ENCODE measurements at places on chromosomes 2 and 18. TPM values are rescaled to one million over a fixed set of nuclear protein-coding genes. Genes with fewer than 3 reads are reported as not detected.

NOSTRIN gene
- 0.07 TPM for total RNA-seq

GCG gene
- total RNA-seq: not detected

TDRD15 gene
- total RNA-seq: under 0.01 TPM

PLEKHA3 gene
- total RNA-seq: 18.2 TPM

MYO3B gene
- total RNA-seq: under 0.01 TPM

MC4R gene
- not detected for total RNA-seq

All from thoracic aorta endothelial cell (primary cell).